ENCODE measurements at places on chromosomes 5 and 9.
A peak's percentile ranks its signal among the peaks of the same experiment; 100 is the strongest.

DNA sequence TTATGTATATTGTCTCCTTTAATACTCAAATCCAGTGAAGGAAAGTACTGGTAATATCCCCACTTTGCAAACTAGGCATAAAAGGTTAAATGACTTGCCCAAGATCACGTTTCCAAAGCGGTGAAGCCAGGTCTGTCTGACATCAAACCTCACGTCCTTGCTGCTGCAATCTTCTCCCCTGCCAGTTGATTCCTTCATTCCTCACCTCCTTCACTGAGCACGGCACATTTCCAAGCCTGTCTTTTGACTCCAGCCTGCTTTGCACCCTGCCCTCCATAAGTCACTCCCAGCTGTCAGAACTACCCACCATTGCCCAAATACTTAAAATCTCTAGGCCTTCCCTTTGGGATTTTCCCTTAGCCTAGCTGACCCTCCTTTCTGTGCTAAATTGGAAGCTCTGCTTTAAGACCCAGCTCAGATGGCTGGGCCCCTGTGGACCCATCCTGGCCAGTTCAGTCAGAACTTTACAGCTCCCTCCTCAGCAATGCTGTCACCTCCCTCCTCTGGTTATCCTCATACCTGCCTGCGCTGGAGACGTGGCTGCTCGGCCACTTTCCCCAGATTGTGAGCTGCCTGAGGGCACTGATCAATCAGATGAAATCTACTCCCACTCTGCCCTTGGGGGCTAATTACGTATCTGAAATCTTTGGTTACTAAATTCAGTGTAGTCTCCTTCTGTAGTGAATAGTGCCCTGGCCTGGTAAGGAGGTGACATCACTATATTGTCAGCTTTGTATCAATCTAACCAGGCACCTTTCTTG lies 51.2 kb downstream of the SLC36A1 start:
- no peak for DNase-seq

GRCh38 chr5:124232515-124232914 lies 513.9 kb downstream of the ZNF608 start:
- no peak for DNase-seq

DNA sequence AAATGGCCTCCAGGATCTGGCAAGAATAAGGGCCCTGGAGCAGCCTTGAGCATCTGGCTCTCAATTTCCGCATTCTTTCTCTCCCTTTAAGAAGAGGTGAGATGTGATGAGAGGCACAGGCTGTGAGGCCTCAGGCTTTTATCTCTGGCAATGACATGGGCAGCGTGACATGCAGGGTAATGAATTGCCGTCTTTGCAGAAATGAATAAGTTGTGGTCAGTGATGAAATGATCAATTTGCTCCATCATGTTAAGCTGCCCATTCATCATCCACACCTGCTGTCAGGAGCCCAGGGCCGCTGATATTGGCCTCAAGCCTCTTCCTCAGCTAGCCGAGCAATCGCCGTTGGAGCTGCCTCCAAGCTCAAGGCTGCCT lies 265.3 kb downstream of the TRIM32 start:
- DNase-seq, result no peak

GRCh38 chr9:12221470-12221869 lies 471.7 kb upstream of the TYRP1 start:
- DNase-seq, result no peak

DNA sequence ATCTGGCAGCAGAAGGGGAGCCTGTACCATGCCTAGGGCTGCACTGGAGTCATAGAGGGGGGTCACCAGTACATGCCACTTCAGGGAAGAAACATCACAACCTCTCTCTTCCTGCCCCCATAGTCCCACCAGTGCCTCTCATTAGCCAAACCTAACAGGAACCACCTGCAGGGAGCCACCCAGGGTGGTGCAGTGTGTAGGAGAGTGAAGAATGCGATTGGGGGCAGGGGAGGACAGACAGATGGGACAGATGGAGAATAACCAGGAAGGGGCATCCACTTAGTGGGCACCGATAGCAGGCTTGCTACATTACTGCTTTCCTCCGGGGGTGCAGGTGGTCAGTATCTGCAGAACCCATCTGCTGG lies 19.2 kb downstream of the DAPK1 start:
- DNase-seq, result no peak

DNA sequence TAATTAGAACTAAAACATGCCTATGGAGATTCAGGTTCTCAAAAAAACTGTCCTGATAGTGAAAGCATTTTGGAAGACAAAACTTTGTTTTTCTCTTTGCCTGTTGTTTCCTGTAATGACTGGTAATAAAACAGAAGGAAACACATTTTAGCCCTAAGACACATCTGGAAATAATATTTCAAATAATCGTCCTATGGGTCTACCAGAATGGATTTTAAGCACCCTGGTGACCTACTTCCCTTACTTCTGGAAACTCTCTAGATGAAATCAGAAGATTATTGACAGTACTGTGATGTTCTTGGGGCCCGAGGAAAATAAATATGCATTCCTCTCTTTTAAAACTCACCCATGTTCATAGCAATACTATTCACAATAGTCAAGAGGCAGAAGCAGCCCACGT lies 110.1 kb upstream of the TLE4 start:
- DNase-seq, result no peak

DNA sequence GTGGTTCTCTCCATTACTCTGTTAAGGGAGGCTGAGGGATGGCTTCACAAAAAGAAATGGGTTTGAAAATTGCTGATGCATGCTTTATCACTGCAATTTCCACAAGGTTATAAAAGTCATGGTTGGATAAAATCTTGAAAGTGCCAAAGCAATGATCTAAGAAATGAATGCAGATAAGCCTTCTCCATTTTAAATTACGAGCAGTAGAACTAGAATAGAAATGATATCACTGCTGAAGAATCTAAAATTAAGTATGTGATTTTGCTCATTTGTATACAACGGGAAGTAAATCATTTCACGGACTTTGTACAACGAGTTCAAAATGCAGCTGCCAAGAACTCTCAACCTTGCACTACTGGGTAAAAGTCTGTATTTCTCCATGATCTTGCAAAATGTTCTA lies 299.0 kb downstream of the PRELID2 start:
- DNase-seq, result no peak

- no peak for DNase-seq
Observed at GRCh38 chr9:87883990-87884389, 1.3 kb downstream of the SPATA31E1 start.

DNA sequence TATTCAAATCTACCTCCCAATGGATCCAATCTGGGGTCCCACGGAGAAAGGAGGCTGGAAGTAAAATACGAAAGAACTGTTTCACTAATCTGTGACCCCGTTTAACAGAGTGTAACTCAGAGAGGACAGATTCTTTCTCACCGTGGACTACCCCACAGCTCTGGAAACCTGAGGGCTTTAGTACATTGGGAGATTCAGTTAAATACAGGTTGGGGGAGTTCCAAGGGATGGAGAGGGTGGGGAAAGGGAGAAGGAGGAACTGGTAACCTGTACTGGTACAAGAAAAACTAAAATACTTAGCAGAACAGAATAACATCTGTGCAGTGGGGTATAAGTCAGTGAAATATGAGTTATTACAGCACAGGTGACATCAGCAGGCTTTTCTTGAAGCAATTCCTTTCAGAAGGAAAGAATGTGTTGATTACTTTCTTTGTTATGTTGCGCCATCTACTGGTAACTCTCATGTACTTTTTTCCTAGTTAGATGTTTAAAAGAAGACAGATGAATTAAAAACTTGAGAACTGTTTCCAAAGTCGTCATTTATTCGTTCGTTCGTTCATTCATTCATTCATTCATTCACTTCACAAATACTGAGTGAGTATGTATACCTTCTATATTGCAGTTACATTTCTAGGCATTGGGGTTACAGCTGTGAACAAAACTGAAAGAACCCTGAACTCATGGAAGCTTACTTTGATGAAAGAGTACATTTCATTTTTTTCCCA lies 30.0 kb upstream of the STOM start:
- DNase-seq, result peak; percentile 75

DNA sequence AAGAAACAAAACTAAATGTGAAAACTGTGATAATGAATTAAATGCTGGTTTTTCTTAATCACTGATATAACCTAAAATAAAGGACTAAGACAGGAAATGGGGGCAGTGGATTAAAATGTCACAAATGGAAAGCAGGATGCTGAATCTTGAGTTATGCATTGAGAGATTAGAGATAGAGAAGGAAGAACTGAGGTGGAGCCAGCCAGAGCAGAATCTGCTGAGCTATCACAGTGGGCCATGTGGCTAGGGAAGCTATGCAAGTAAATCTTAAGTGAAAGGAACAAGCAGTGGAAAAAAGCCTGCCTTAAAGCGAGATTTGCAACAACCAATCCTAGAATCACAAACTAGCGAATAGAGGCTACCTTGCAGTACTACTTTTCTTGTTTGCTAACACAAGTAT lies 188.5 kb upstream of the RASA1 start:
- no peak for DNase-seq

GRCh38 chr5:107215611-107216010 lies 455.1 kb downstream of the EFNA5 start:
- no peak for DNase-seq
